BE2C (cell line): ENCODE measurements at places on chromosomes 6 and 20.

DNA sequence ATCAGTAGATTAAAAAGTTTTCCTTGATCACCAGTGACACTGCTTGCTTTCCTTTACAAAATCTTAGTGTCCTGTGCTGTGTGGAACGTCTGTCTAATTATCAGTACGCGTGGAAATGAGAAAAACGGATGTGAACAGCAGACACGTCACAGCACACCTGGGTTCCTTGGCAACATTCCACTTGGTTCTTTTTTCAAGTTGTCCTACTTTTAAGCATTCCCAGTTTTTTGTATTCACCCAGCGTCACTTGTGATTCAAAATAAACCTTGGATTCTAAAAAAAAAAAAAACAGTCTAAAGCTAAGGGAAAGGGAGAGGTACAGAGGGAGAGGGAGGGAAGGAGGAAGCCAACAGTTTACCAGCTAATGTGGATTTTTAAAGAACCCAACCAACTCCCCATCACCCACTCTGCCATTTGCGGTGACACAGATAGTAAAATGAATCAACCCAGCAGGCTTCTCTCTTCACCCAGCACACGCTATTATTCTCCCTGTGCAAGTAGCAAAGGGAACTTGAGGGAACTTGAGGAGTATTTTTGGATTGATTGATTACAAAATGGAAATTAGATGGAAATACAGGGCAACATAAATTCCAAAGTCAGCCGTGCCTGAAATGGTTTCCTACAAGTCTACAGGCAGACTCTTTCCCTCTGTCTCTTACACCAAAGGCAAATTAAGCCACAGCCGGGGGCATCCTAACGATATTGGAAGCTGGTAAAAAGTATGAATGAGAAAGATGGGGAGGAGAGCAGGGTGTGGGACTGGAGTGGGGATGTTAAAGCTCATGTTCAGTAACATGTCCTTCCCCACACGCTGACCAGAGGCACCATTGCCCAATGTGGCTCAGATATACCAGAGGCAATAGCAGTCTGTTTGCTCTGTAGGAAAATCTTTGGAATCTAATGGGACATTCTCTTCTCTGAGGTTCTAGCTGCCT is 129.8 kb downstream of the SASH1 start:
- no peak for DNase-seq

GRCh38 chr6:26158076-26158580 is 70.9 kb downstream of the HFE start:
- peak; percentile 69 for DNase-seq

- DNase-seq, result no peak
Observed at GRCh38 chr20:17061715-17062114, 165.1 kb upstream of the PCSK2 start.

DNA sequence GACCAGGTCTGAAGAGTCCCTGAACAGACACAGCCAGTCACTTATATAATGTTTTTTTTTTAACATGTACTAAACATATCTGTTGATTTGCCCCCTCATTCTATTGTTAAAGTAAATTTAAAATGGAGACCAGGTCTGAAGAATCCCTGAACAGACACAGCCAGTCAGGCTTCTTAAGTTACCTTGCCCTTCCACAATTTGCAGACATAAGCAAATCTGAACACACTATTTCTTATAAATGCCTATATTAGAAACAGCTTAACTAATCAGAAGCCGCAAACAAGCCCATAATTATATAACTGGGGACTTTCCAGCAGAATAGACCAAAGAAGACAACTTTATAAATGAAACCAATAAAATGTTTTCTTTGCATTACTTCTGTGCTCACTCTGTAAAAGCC is 118.2 kb downstream of the DNAH8 start:
- no peak for DNase-seq

DNA sequence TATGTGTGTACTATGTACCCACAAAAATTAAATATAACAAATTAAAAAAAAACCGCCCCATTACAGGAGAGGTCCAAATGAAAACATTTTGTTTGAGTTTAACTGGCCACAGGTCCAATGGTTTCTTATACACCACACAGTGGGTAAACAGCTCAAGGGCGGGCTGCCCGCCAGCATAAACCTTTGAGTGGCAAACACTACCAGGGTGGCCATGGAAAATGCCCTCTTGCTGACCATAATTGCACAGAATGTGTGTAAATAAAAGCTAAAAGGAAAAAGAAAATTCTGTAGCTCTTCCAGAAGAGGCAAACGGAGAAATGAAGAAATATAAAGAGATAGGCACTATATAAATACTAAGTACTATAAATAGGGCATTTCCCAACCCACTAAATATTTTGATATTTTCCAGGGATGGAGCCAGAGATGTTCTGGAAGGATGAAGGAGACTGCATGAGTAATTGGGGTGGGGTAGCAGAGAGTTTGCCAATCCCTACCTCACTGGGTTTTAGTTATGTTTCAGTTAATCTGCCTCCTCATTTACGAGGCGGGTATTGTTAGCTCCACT is 1.1 kb upstream of the CDC5L start:
- DNase-seq, result no peak

GRCh38 chr6:129643176-129643575 is 66.8 kb downstream of the ARHGAP18 start:
- DNase-seq, result no peak

GRCh38 chr6:37940074-37940847 is 120.7 kb downstream of the ZFAND3 start:
- DNase-seq, result peak; percentile 65

DNA sequence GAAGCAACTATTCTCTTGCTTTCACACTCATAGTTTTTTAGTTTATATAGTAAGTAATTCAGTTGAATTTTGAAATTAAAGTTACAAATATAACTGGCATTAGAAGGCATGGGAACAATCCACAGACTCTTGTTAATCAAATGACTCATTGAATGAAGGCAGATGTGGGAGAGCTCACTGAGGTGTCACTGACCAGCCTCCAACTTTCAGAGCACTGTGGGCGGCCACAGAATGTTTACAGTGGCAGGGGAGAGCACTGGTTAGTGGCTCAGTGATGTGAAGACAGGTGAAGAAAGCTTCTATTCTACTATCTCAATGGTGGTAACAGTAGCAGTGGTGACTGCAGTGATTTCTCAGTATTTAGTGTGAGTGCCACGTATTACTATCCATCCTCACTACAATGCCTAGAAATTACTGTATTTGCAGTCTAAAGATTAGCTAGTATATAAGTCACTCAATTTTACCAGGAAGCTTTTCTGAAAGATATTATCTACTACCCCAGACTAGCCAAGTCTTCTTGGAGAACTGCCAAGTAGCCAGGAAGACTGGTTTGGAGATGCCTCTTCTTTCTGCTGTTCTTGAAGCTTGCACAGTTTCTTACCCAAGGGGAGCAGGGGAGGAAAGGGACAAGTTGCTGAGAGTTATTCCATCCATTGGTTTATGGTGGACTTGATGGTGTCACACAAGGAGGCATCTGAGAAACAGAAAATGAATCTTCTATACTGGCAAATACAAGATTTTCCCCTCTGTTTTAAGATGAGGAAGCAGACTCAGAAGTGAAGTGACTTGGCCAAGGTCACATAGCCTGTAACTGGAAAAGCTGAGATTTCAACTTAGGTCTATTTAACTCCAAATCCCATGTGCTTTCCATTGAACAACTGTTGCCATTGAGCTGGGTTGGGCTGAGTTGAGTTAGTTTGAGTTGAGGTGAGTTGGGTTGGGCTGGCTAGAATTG is 231.2 kb downstream of the ANKRD60 start:
- no peak for DNase-seq
